Activated CD4-positive, alpha-beta T cell treated with anti-CD3 and anti-CD28 coated beads, Interleukin-2, amount 50 U/mL, for 1 hour (primary cell): ENCODE measurements at places on chromosomes 1 and 21.
A peak's percentile ranks its signal among the peaks of the same experiment; 100 is the strongest.

GRCh38 chr1:92408825-92409224 is 77.9 kb downstream of the GFI1 start:
- DNase-seq: no peak

DNA sequence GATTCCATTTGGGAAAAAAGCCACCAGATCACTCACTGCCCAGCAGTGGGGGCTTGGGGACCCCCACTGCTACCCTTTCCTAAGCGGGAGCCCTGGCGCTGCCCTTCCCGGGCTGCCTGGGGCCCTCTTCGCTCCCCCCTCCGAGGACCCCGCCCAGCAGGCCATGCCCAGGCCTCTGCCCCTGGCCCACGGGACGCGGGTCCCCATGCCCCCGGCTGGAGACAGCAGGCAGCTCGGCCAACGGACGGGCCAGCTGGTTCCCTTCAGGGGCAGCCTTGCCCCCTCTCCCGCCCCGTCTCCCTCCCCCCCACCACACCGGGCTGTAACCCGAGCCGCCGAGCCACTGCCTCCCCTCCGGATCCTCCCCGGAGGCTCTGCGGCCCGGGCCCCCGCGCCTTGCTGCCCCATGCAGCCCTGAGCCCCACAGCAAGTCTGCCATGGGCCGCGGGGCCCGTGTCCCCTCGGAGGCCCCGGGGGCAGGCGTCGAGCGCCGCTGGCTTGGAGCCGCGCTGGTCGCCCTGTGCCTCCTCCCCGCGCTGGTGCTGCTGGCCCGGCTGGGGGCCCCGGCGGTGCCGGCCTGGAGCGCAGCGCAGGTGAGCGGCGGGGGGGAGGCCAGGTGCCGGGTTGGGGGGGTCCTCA is at the start of gene MMP23B:
Gene MMP23B (plus strand): TSS at position 392 of the 639 bp plus-strand sequence. CDS start 46 bp downstream, at position 438.
- no peak for DNase-seq

DNA sequence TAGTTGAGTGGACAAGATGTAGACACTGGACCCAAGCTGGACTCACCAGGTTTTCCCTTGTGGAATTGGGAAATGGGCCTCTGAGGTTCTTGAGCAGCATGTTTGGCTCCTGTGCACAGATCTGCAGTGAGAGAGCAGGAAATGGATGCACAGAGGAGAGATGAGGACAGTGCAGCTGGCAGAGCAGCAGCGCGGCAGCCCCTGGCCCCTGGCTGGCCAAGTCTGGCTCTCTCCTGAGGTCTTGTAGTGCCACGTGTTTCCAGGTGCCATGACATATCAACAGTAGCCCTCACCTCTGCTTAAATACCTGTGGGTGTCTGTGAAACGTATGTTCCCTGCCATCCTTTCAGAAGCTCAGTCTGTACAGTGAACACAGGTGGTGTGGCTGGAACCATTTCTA is 19.2 kb upstream of the BCL10 start:
- no peak for DNase-seq

GRCh38 chr1:6074192-6074901 is 28.7 kb downstream of the KCNAB2 start:
- no peak for DNase-seq

DNA sequence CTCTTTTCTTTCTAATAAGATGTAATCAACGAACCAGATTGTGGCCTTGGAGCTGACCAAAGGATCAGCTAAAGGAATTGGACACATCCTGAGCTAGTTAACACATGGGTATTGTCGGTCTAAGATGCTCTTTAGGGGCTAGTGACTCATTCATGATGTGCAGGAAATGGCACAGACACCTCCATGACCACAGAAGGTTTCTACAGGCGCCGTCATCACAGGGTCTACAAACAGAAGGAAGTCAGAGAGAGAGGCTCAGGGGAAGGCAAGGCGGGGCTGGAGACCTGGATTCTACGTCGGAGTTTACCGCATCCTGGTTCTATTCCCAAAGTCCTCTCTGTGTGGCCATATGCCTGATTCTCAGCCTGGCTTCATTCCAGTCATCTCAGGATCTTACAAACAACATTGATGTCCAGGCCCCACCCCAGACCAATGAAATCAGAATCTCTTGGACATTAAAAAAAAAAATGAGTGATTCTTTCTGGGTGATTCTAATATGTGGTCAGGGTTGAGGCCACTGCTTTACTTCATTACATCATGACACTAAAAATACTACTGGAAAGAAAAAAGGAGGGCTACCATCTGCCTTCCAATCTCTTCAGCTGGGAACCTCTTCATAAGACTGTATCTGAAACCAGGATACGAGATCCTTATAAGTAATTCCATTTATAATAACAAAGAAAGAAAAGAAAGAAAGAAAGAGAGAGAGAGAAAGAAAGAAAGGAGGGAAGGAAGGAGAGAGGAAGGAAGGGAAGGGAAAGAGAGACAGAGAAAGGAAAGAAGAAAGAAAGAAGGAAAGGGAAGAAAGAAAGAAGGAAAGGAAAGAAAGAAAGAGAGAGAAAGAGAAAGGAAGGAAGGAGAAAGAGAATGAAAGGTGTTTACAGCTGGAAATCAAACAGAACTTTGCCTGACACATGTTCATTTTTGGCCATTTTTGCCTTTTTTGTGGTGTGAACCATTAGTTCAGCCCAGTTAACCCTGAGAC is 11.6 kb upstream of the KCNJ15 start:
- peak; percentile 50 for DNase-seq

GRCh38 chr21:33199516-33200217 is 30.1 kb upstream of the IFNAR2 start:
- peak; percentile 78 for DNase-seq

GRCh38 chr1:33182401-33182841 is 578 bp upstream of the TRIM62 start:
- no peak for DNase-seq
